AG09309 (cell line): ENCODE measurements at places on chromosomes 3 and 15.

GRCh38 chr3:94359996-94360395 lies 297.1 kb downstream of the NSUN3 start:
- no peak for DNase-seq

DNA sequence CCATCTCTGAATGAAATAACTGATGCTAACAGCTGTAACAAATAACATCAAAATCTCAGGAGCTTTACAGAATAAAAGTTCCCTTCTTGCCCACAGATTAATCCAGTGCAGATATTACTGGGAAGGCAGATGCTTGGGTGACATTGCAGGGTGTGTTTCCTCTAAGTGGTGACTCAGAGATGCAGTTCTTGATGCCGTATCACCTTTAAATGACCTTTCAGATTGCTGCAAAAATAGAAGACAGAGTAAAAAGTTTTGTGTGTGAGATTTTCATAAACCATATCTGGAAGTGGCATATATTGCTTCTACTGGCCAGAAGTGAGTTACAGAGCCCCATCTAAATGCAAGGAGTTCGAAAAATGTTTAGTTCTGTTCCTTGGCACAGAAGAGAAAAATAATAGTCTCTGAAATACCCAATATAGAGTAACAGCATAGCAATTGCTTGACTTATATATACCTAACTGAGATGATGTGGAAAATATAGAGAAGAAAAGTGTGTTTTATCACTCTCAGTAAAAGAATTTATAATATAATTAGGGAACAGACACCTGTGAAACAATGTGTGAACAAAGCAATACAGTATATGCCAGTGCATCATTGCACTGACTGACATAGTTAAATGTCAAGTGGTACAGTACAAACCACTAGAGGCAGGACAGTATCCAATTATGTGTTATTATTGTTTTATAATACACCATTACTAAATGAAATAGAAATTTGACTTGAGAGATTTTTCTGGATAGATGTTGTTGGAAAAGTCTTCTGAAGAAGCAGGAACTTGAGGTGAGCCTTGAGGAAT lies 430.7 kb upstream of the CBLB start:
- peak; percentile 7 for DNase-seq

DNA sequence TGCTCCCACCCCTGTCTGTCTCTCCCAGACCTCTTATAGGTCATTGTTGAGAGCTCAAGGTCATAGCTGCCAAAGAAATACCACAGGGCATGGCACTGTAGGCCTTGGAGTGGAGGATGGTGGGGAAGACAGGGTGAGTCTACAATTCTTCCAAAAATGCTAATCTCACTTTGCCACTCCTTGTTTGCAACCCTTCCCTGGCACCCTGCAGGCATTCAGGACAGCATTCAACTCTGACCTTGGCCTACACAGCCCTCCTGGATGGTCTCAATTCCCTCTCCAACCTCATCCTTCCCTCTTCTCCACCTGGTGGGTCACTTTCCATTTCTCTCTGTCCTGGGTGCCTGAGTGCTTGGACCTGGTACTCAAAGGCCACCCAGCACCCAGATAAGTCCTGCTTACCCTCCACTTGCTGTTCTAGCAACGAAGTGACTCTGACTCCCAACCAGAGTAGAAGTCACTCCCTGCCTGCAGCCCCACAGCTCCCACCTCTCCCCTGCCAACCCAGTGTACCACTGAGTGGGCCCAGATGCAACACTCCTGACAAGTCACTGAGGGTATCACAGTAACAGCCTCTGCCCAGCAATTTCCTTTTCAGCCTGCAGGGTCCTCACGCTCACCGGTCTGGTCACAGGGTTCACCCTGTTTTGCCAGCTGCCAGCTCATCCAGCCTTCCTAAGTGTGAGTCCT lies 36.6 kb downstream of the AMOTL2 start:
- DNase-seq, result no peak

GRCh38 chr15:31275331-31276262 lies 51.0 kb upstream of the KLF13 start:
- no peak for DNase-seq

GRCh38 chr3:132211896-132212295 lies 105.3 kb upstream of the ACP3 start:
- no peak for DNase-seq
